ENCODE measurements at places on chromosomes 16 and 17. TPM values are rescaled to one million over a fixed set of nuclear protein-coding genes. Genes with fewer than 3 reads are reported as not detected.

DNA sequence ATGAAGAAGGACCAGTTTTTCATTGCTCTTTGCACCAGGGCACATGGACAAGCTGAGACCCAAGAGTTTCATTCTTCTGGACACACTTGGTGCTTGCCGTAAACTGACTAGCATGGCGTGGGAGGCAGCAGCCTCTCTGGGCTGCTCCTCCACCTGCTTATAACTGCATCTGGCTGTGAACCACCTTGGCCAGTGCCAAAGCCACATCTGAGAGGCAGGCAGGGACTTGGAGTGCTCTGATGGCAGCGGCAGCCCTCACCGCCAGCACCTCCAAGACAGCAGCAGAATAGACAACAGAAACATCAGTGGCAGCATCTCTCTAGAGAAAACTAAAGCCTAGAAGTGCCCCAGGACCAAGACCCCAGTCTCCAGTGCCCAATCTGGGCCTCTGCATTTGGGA is 4.7 kb downstream of the KRT37 start:
- no peak overlapping the region for H3K27ac ChIP-seq
- no peaks in the 10 kb centered on the region for H3K27me3 ChIP-seq
- no peaks in the 10 kb centered on the region for H3K36me3 ChIP-seq
- peaks cover 6% of the 10 kb centered on the region for H3K4me1 ChIP-seq
- DNase-seq = peak; percentile 46

ZACN gene
- 2.8 TPM for total RNA-seq

UTS2R gene
- total RNA-seq = not detected

GRCh38 chr17:32006957-32007462 is at the start of gene LRRC37B:
TSS of gene LRRC37B (plus strand) at chr17:32007383. CDS start at chr17:32021393, 14,010 bp downstream.
- peak within 1 kb of the TSS; percentile 70 for H3K27ac ChIP-seq
- H3K4me1 ChIP-seq = peaks cover 21% of the 10 kb centered on the region
- H3K4me3 ChIP-seq = peak within 1 kb of the TSS; percentile 93
- peak; percentile 87 for DNase-seq
- no peaks in the 10 kb centered on the region for H3K27me3 ChIP-seq

CDH8 gene
- not detected for total RNA-seq

All from CD8-positive, alpha-beta memory T cell (primary cell).